Hepatic stellate cell (primary cell): ENCODE measurements at places on chromosomes 6 and 20.
A peak's percentile ranks its signal among the peaks of the same experiment; 100 is the strongest.

DNA sequence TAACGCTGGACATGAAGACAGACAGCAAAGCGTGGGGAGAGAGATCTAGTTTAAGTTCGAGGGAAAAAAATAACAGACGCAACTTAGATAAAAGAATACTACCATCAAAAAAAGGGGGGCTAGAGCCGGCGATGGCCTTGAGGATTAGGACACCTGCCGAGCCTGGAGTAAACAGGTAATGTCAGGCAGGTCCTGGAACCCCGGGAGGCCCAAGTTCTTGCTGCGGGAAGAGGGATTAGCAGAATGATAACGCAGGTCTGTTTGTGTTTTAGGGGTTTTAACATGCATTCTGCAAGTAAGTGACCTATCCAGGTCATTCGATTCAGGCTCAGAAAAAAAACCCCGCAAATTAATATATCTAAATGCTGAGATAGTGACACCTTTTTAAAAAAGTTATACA lies 754 bp upstream of the TMEM170B start:
- DNase-seq: no peak

- no peak for DNase-seq
Observed at GRCh38 chr6:25447570-25447929, 168.4 kb downstream of the CARMIL1 start.

DNA sequence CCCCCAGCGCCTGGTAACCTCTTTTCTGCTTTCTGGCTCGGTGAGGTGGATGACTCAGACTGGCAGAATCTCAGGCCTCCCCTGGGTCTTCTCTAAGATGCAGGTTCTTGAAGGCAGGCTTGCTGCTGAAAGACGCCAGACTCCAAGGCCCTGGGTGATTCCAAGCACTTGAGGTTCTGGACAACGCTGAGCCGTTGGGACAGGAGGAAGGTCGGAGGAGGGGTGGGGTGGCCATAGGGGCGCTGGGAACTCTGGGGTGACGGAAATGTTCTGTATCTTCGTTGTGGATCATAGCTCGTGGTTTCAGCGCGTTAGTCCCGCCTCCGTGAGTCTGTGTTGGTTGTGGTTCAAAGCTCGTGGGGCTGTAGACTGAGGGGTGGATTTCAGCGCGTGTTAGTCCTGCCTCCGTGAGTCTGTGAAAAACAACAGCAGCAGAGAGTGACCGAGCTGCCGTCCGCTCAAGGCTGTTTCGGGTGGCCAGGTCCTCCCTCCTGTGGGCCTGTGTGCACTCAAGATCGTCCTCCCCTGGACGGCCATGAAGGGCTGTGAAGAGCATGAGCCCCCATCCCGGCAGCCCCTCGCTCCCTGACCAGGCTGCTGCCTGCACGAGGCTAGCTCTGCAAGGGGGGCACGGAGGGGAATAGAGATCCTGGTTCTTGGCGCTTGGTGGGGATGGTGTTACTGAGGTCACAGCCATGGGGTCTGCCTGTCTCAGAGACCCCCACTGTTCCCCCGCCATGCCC lies 7.7 kb downstream of the NTSR1 start:
- DNase-seq: no peak

DNA sequence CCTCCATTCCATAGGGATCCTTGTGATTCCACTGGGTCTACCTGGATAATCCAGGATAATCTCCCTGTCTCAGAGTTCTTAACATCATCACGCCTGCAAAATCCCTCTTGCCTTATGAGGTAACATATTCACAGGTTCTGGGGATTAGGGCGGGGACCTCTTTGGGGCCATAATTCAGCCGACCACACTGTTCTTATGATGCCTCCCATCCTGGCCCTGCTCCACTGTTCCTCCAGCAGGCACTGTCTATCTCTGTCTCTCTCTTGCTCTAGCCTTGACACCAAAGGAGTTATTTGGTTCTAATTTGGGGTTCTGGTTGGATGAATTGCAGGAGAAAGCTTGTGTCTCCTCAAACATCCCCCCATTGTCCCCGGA lies 168.1 kb downstream of the NFATC2 start:
- DNase-seq: no peak

GRCh38 chr6:143901885-143902750 lies 37.8 kb downstream of the ZC2HC1B start:
- peak; percentile 35 for DNase-seq

- DNase-seq: no peak
Observed at GRCh38 chr6:170089963-170090362, 200.9 kb downstream of the DLL1 start.

DNA sequence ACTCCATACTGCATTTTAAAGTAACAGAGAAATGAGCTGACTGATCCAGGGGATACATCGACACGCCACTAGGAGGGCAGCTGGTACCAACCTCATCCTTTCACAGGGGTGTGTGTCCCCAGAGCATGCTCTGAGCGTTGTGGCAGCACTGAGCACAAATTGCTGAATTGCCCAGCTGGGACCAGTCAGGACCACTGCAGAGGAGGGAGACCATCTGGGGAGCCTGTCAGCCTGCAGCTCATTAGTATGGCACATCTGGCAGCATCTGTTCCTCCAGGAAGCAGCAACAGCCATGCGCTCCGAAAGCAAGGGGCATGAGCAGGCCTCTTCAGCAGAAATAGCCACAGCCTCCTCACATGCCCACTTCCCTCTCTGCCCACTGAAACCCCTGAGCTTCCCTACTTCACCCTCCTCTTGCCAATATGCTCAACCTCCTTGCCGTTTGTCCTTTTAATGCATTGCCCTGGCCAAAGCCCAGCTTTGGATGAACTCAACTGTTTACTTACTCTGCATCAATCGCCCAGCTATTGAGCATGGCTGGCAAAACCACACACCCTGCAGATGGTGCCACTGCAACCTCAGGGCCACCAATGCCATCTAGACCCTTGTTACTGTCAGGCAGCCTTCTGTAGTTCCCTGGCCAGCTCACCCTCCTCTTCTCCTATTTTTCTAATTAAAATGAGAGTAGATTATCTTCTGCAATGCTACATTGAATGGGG lies 77.6 kb upstream of the NEDD9 start:
- no peak for DNase-seq

GRCh38 chr6:125828476-125829039 lies 37.8 kb downstream of the NCOA7 start:
- DNase-seq: no peak

- no peak for DNase-seq
Observed at GRCh38 chr6:145087034-145087433, 648.3 kb downstream of the EPM2A start.

DNA sequence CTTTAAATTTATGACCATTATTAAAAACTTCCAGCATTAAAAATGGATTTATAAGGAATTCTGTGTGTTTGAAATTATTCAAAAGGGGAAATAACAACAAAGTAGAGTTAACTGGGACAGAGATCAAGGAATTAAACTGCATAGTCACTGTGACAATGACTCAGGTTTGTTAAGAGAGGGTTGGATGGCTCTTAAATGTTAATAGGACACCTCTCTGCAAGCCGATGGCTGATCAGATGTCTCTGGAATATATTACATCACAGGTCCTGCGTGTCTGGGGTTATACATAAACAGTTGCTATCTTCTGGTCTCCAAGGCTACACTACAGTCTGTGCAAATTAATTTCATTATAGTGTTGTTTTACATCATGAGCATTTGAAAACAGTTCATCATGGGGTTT lies 574.3 kb downstream of the COL12A1 start:
- DNase-seq: no peak

GRCh38 chr6:138107078-138107751 lies at the start of gene PERP:
TSS of gene PERP (minus strand) at chr6:138107419. CDS start at chr6:138107340, 79 bp downstream.
- DNase-seq: peak; percentile 62

GRCh38 chr6:19535351-19535750 lies 301.8 kb upstream of the ID4 start:
- no peak for DNase-seq

- no peak for DNase-seq
Observed at GRCh38 chr6:16600026-16600425, 161.2 kb downstream of the ATXN1 start.

DNA sequence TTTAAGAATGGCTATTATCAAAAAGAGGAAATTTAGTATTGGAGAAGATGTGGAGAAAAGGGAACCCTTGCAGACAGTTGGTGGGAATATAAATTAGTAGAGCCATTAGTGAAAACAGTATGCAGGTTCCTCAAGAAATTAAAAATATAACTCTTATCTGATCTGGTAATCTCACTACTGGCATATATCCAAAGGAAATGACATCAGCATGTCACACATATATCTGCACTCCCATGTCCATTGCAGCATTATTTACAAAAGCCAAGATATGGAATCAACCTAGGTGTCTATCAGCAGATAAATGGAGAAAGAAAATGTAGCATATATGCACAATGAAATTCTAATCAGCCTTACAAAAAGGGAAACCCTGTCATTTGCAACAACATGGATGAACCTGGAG lies 2.6 kb downstream of the SIRPG start:
- DNase-seq: no peak

DNA sequence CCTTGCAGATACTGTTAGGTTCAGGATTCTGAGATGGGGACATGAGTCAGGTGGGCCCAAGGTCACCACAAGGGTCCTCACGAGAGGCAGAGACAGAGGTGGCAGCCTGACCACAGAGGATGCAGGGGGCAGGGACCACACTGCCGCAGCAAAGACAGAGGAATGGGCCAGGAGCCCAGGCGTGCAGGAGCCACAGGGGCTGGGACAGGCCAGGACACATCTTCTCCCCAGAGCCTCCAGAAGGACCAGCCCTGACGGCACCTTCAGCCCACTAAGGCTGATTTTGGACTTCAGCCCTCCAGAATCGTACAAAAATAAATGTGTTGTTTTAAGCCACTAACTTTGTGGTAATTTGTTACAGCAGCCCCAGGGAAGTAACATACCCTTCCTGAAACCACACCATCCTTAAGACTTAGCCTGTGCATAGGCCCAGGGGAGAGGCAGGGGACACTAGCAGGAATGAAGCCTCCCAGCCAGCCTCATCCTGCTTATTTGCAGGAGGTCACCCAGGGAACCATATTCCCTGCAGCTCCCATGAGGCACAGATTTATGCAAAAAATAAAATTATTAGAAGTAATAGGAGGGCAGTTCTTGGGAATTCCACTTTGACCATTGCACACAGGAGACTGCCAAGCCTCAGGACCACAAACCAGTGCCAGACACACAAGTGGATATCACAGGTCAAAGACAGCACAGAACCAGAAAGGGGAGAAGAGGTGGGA lies 119.3 kb upstream of the CST7 start:
- no peak for DNase-seq

DNA sequence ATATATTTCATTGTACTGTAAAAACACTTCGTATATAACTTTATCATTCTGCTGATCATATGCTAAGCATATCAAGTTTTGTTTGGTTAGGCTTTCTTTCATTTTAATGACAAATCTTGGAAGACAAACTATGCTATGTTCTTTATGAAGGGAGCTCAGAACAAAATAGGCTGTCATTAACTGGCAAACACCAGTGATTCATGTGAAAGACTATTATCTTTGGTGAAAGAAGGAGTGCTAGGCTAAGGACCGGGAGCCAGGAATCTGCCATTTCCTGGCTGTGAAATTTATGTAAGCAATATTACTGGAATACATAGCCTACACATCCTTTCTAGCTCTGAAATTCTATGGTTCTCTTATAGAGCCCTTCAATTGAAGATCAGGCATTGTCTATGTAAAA lies 136.2 kb upstream of the CCN2 start:
- no peak for DNase-seq

- no peak for DNase-seq
Observed at GRCh38 chr20:29319725-29320124, 1937.7 kb upstream of the DEFB115 start.

GRCh38 chr6:52983159-52983848 lies 11.8 kb downstream of the GSTA4 start:
- DNase-seq: no peak

DNA sequence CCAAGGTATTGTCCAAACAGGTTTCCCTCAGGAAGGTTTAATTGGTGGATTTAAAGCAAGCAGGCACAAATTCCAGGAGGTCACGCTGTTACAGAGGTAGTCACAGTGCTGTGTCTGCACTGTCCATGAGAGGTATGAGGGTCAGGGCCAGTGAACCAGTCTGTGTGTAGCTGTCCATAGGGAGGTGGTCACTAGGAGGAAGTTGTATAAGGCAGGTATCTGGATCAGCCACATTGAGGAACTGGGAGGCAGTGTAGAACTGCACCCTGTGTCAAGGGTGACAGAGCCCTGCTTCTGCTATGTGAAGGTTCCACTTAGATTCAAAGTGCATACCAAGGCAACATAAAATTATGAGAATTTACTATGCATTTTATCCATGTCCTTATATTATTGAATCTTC lies 73.3 kb downstream of the MAP3K4 start:
- no peak for DNase-seq

DNA sequence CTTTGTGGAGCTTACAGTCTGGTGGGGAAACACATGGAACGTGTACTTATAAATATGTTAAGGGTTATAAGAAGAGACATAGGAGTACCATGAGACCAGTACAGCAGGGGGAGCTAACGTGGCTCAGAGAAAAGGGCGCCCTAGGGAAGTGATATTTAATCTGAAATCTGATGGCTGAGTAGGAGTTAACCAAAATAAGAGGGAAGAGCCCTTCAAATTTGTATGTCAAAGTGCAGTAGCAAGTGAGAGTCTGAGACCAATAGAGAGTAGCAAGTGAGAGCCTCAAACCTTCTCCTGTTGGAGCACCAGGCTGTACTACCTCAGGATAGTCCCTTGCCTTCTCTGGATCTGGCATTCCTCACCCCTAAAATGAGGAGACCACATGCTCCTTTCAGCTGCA lies 6.1 kb upstream of the PKIG start:
- DNase-seq: no peak

DNA sequence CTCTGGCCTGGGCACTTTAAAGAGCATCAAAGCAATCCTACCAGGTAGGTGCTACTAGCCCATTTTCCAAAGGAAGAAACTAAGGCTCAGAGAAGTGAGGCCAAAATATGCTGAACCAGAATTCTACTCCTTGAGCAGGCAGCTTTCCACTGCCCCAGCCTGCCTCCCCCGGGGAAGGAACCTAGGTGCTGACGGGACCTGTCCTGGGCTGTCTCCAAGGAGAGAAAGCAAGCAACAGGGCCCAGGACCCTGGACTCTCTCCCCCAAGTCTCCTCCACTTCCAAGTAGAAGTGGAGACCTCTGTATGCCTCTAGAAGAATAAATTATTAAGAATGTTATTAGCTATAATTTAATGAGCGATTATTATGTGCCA lies 159.5 kb downstream of the MRPL14 start:
- no peak for DNase-seq

DNA sequence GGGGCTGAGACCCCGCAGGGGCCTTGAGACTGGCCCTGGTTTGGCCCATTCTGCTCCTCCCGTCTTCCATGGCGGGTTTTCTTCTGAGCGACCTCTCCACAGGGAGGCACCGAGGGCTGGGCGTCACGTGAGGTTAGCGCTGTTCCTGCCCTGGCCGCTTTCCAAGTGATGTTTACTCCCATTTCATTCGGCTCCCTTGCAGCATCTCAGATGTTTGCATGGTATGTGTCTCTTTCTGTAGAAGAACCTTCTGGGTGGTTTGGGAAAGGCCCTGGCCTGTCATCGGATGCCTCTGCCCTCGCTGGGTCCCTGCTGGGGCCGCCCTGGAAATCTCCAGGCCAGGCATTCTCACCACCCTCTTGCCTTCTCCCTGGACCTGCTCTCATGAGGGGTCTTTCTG lies 17.3 kb downstream of the RAMACL start:
- DNase-seq: no peak

- DNase-seq: no peak
Observed at GRCh38 chr20:37144856-37145404, 34.2 kb upstream of the RPN2 start.
